Chondrocyte (in vitro differentiated cells): ENCODE measurements at places on chromosomes 16 and 17. TPM values are rescaled to one million over a fixed set of nuclear protein-coding genes. Genes with fewer than 3 reads are reported as not detected.

- H3K4me3 ChIP-seq, result no peak overlapping the region
- DNase-seq, result no peak
- H3K36me3 ChIP-seq, result no peaks in the 10 kb centered on the region
- no peaks in the 10 kb centered on the region for H3K4me1 ChIP-seq
- H3K27ac ChIP-seq, result no peak overlapping the region
These were observed 39.4 kb downstream of the SLC47A1 start for GRCh38 chr17:19573075-19573474.

GRCh38 chr16:318628-319027 is 33.9 kb downstream of the AXIN1 start:
- no peak for DNase-seq
- no peak overlapping the region for H3K4me3 ChIP-seq
- H3K27me3 ChIP-seq, result no peaks in the 10 kb centered on the region

DNA sequence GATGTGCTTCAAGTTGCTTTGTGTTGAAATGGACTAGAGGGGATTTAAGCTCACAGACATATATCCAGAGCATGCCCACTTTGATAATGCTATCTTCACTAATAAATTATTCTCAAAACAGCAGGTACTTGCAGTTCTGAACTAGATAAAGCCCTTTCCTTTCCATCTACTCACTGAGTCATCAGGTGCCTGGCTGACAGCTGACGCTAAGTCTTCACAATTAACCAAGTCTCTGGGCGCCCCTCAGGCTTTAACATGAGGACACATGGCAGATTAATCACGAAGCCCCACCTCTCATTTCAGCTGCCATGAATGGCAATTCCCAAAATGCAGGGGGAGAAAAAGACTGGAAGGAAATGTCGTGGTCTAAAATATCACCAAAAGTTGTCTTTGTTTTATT is 29.5 kb upstream of the CRISPLD2 start:
- no peak overlapping the region for H3K27ac ChIP-seq
- peaks cover 2% of the 10 kb centered on the region for H3K36me3 ChIP-seq
- no peak for DNase-seq
- no peak overlapping the region for H3K4me3 ChIP-seq
- H3K4me1 ChIP-seq, result peaks cover 34% of the 10 kb centered on the region
- no peaks in the 10 kb centered on the region for H3K27me3 ChIP-seq

DNA sequence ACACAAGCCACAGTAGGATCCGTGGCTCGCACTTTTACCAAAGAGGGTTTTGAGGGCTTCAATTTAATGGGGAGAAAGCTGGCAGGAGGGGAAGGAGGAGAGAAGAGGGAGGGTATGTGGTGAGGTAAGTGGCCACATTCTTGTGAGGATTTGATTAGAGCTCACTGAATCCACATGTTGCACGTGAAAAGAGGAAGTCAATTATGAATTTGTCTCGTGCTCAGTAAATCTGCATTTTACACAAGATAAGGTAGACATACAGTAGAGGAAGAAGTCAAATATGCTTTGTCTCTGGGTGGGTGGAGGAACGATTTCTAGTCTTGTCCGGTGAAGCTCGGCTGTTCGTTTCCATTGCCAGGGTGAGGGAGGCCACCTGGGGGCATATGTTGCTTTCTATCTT is 862 bp downstream of the ZNF232 start:
- H3K27me3 ChIP-seq, result no peaks in the 10 kb centered on the region
- H3K4me1 ChIP-seq, result peaks cover 15% of the 10 kb centered on the region
- H3K27ac ChIP-seq, result no peak overlapping the region

DNA sequence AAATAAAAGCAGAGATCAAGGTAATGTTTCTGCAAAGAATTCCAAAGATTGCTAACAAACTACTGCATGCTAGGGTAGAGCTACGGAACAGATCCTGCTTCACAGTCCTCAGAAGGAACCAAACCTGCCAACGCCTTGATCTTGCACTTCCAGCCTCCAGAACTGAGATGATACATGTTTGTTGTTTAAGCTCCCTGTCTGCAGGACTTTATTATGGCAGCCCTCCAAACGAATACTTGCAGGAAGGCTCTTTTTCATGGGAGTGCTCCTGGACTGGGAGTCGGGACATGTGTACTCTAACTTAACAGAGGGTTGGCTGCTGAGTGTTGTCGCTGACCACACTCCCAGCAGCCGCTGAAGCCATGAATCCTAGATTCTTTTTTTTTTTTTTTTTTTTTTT is 808.8 kb upstream of the EEF2KMT start:
- no peaks in the 10 kb centered on the region for H3K36me3 ChIP-seq
- no peaks in the 10 kb centered on the region for H3K4me1 ChIP-seq
- H3K27ac ChIP-seq, result no peak overlapping the region
- no peak for DNase-seq
- no peak overlapping the region for H3K4me3 ChIP-seq

GRCh38 chr16:89039756-89040155 is 53.9 kb upstream of the ACSF3 start:
- H3K4me3 ChIP-seq, result no peak overlapping the region
- peak; percentile 82 for DNase-seq
- H3K27me3 ChIP-seq, result peaks cover 24% of the 10 kb centered on the region
- no peaks in the 10 kb centered on the region for H3K4me1 ChIP-seq

DNA sequence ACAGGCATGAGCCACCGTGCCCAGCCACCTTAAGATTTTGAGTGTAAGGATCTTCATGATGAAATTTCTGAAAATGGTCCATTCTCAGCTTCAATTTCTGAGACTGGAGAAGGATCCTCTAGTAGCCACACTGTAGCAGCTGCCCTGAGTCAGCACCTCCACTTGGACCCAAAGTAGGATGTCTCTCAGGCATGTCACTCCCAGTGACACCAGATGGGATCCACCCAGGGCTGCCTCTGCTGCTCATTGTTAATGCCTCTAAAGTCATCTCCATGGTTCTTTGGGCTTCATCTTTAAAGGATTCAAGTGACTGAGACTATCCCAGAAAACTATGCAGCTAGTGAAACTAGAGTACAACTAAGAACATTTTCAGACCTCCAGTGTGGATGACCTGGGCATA is 7.9 kb downstream of the PLD6 start:
- H3K4me1 ChIP-seq, result peaks cover 26% of the 10 kb centered on the region
- peaks cover 1% of the 10 kb centered on the region for H3K36me3 ChIP-seq
- DNase-seq, result no peak
- H3K27ac ChIP-seq, result no peak overlapping the region
- H3K27me3 ChIP-seq, result no peaks in the 10 kb centered on the region

DNA sequence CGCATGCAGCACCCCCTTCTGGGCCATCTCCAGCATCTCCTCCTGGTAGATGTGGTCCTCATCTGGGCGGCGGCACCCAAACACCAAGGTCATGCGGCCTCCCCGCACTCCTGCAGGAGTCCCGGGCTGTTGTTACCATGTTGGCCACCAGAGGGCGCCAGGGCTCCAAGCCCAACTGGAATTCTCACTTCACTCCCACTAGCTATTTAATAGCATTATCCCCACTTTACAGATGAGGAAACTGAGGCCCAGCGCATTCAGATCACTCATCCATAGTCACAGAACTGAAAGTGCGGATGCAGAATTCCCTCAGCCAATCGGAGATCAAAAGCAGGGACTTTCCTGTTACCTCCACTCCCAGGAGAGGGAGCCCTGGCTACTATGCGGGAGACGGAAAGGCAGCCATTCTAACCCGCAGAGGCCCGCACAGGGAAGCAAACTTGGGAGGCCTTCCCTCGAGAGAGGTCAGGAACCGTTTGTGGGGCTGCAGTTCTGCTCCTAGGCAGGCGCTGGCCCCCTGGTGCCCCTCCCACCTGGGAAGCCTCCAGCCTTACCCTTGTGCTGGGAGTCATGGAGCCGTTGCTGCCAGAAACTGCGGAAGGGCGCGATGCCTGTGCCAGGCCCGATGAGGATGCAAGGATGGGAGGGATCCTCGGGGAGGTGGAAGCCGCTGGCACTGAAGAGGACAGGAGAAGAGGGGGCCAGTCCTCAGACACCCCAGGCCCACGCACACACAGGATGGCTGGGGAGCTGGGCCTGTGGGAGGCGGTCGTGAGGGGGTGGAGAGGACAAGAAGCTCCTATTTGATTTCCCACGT is 40.1 kb downstream of the NOS2 start:
- no peaks in the 10 kb centered on the region for H3K36me3 ChIP-seq
- DNase-seq, result no peak
- H3K27me3 ChIP-seq, result peaks cover 28% of the 10 kb centered on the region
- H3K4me1 ChIP-seq, result no peaks in the 10 kb centered on the region
- H3K4me3 ChIP-seq, result no peak overlapping the region

DNA sequence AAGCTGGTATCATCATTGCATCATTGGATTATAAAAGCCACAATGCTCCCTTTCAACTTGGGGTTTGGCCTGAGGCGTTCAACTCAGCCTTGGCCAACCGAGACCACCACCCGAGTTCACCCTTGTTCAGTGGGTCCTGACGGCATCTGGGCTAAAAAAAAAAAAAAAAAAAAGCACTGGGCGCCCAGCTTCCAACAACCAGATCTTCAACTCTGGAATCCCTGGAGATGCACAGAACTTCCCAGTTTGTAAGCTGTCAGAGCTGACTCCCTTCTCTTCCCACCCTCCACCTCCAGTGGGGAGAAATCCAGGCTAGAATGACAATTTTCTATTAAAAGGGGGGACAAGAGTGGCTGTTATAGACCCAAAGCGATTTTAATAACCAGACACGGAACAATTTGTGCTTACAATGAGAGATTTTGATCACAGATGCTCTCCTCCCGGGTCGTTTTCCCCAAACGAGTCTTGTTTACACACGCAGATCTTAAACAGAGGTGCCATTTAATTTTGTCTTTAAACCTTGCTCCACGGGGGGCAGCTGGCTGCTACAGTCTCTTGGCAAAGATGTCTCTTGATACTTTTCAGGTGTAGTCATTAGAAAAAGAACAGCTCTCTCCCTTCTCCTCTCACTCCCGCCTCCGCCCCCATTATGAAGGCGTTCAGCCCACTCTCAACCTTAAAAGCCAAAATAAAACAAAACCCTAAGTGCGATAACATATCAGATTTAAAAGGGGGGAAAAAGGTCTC is 26.9 kb downstream of the GPRC5B start:
- no peak overlapping the region for H3K4me3 ChIP-seq
- no peaks in the 10 kb centered on the region for H3K36me3 ChIP-seq
- peaks cover 11% of the 10 kb centered on the region for H3K4me1 ChIP-seq
- DNase-seq, result peak; percentile 18
- H3K27ac ChIP-seq, result no peak overlapping the region

- peak overlapping the region; percentile 67 for H3K27ac ChIP-seq
- H3K4me3 ChIP-seq, result no peak overlapping the region
- DNase-seq, result no peak
These were observed 7.0 kb upstream of the MILR1 start for GRCh38 chr17:64441772-64442540.

DNA sequence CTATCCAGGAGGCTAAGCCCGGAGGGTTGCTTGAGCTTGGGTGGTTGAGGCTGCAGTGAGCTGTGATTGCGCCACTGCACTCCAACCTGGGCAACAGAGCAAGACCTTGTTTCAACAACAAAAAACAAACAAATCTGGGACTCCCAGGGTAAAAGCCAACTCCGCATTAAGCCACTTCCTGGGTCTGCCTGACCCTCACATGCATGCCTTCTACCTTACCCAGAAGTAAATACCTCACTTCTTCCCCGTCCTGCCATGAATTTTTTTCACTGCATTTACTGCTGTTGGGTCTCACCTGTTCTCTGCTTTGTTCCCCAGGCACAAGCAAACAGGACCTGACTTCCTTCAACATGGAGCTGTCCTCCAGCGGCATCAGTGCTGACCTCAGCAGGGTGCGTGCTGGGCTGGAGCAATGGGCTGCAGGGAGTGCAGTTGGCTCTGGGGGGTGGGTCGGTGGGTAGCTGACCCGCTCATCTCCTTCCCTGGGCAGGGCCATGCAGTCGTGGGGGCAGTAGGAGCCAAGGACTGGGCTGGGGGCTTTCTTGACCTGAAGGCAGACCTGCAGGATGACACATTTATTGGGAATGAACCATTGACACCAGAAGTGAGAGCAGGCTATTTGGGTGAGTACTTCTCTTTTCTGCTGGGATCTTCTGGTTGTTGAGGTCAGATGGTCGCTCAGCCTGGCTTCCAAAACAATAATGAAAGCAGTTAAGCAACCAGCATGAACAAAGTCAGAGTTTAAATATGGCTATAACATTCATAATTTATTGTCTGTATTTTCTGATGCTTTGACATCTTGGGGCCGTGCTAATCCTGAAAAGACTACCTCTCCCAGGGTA is 16.4 kb downstream of the ITGAL start:
- no peak overlapping the region for H3K27ac ChIP-seq
- no peaks in the 10 kb centered on the region for H3K27me3 ChIP-seq
- DNase-seq, result no peak
- peaks cover 9% of the 10 kb centered on the region for H3K4me1 ChIP-seq
- no peaks in the 10 kb centered on the region for H3K36me3 ChIP-seq

DNA sequence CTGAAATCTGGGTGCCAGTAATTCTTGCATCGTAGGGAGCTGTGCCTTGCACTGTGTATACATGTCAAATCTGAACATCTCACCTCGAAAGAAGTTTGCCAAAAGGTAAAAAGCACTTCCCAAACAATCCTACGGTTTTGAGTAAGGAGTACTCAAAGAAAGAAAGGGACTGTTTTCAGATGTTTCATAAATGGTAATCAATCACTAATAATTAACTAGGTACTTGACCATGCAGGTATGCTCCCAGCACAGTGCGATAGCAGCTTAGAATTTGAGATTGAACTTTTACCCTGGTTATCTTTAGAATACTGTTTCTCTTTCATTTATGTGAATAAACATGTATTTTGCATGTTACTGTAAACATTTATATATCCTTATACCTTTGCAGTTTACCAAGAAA is 39.0 kb downstream of the PRKCA start:
- DNase-seq, result no peak
- peaks cover 46% of the 10 kb centered on the region for H3K4me1 ChIP-seq
- no peak overlapping the region for H3K27ac ChIP-seq
- peaks cover 1% of the 10 kb centered on the region for H3K36me3 ChIP-seq
- no peaks in the 10 kb centered on the region for H3K27me3 ChIP-seq
- H3K4me3 ChIP-seq, result no peak overlapping the region

GRCh38 chr16:21301168-21301894 is 23.2 kb upstream of the CRYM start:
- H3K27ac ChIP-seq, result peak overlapping the region; percentile 92
- DNase-seq, result peak; percentile 90
- H3K27me3 ChIP-seq, result peaks cover 5% of the 10 kb centered on the region

DNA sequence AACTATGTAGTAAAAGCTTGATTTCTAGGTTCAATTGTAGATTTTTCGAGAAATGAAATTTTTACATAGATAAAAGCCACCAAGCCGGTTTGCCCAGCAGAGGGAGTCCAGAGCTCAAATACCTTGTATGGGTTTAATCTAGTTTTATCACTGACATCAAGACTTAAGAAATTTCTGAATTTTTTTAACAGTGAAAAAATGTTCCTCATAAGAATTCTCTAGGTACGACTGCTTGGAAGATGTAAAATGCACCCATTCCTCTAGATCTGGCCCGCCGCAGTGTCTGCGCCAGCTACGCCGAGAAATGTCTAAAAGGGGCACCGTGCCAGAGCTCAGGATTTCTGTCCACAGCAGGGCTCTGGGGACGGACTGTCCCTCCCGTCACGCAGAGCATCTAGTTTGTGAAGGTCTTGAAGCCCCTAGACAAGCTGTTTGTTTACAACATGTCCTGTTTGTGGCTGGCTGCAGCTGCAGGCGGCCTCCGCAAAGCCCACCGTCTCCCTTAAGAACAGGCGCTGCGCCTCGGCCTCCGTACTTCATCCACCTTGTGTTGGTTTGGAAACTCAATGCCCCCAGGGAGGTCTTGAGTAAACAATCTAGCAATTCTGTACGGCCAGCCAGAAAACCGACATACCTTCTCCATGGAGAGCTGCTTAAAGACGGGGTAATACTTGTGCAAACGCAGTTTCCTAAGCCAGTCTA is 24.8 kb downstream of the MAP1LC3B start:
- H3K4me1 ChIP-seq, result no peaks in the 10 kb centered on the region
- no peak overlapping the region for H3K4me3 ChIP-seq
- no peak overlapping the region for H3K27ac ChIP-seq
- peak; percentile 50 for DNase-seq
- no peaks in the 10 kb centered on the region for H3K27me3 ChIP-seq
- peaks cover 30% of the 10 kb centered on the region for H3K36me3 ChIP-seq

Gene FOXJ1
- total RNA-seq, result 0.12 TPM in 1 of 3 replicates, not detected in the others

Gene ZNF688
- 11.7 to 15.0 TPM (median 13.7 TPM) in 3 replicates for total RNA-seq

Gene AURKB
- total RNA-seq, result 8.6 to 14.1 TPM (median 8.9 TPM) in 3 replicates
